ENCODE measurements at places on chromosomes 5 and 9.

- no peak for DNase-seq
These were observed 169.2 kb downstream of the COX7C start for GRCh38 chr5:86786955-86787354.

GRCh38 chr9:110157823-110158664 lies 49.9 kb downstream of the C9orf152 start:
- DNase-seq = no peak

DNA sequence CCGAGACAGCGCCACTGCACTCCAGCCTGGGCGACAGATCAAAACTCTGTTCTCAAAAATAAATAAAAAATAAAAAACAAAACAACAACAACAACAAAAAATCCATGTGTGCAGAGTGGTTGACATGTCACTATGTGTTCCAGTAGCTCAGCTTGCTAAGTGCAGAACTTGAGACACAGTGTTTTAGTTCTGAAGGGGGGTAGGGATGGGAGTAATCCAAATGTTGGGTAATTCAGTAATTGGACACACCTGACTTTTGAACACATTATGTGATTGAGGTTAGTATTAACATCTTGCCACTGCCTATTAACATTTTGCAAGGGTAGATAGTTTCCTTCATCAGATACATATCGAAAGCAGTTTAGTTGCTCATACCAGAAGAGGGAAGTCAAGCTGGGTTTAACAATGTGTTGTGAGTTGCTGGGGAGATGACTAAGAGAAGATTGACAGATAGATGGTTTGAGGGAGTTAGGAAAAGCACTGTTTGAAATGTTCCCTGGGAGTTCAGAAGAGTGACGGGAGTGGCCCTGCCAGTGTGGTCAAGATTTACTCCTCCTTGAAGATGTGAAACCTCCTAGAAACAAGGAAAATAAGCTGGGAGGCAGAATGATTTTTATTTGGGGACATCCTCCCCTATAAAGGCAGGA lies 928 bp downstream of the HACD4 start:
- DNase-seq = peak; percentile 58

DNA sequence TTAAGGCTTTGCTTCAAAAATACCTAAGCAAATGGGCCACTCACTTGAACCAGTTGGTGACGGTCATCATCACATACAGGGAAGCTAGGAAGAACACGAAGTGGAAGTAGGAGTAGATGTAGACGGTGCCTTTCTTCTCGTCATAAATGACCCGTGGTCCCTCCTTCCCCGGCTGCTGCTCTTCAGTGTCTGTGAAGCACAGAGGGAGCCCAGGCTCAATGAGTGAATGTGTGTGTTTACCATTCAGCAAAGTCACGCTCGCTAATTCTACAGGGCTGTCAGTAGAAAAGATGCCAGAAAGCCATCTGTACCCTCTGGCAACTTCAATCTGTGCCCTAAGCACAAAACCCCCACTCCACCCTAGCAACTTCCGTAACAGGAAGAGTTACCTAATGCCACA lies 109.8 kb downstream of the SERINC5 start:
- DNase-seq = no peak

DNA sequence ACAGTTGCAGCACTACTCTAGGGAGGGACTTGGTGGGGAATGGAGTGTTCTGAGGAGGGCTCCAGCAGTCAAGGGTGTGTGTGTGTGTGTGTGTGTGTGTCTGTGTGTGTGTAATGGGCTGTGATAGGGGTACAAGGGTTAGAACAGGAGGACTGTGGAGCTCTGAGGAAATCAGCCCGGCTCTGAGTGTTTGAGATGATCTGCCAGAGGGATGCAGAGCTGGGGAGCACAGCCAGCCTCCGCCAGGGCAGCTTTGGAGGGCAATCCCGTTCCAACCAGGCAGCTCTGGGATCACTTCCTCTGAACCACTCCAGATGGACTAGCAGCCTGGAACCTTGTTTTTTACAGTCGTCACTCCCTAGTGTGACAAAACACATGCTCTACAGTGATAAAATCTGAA lies 3.0 kb upstream of the SLC6A7 start:
- no peak for DNase-seq

DNA sequence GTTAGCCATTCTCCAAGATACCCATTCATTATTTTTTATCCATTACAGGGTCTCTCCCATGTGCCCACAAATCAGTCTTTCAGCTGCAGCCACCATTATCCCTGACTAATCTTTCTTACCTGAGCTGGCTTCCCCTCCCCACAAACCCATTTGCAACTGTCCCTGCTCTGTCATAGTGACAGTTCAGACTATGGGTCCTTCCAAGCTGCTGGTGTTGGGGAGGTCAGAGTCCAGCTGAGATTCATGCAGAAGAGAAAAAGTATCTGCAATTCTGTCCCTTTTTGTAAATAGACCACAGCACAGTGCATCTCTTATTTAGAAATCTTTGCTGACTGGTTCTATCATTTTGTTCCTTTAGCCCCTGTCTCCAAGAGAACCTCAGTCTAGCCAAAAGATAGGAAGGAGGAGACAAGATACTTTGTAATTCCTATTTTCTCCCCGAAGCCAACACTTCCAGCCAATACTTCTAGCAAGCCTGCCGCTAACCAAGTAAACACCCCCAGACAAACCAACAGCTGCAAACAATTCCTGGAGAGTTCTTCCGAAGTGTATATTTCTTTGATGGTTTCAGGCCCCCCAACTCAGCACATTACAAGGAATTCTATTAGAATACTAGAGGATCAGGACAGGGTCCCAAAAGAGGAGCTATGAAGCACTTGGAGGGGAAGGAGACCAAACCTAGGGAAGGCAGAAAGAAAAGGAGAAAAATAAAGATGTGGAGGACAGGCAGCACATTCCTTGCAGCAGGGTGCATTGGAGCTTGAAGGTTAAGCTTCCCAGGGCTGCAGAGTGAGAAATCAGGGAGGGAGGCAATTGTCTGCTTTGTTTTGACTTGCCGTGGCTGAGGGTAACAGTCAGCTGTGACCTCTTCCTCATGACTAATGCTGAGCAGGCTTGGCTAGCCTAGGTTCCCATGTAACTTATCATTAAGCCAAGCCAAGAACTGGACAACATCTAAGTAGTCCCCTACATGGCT lies 148.5 kb downstream of the SGCD start:
- DNase-seq = no peak

DNA sequence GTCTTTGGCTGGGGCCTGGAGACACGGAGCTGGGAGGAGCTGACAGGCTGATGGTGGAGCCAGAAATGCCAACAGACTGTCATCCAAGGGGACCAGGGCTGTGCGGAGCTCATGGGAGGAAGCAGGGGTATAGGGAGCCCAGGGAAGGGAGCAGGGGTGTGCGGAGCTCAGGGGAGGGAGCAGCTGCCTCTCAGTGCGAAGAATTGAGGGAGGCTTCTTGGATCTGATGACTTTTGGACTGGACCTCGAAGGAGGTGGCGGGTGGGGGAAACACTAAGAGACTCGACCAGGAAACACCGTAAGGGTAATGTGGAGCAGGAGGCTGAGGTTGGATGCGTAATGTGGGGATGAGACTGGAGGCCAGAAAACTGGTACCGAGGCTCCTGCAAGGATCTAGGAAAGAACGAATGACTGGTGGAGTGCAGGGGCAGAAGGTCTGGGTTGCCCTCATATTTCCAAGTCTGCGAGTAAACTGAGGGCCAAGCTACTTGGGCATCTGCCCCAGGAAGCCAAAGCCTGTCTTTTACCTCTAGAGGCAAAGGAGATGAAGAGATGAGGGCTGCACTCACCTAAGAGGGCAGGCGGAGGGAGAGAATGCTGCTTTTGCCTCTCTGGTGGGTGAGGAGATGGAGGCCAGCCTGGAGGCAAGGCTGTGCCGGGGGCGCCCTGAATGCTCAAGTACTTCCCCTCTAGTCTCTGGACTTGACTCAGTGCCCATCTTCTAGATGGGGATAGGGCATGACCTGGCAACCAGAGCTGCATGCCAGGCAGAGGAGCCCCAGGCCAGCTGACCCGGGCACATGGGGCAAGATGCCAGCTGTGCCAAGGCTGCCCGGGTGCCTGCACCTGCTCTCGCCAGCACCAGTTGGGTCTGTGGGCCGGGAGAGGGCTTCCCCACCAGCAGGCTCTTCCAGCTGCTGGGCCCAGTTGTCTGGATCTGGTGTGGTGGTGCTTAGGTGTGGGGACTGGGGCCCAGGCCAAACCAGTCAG lies 2.3 kb downstream of the PTGS1 start:
- no peak for DNase-seq

DNA sequence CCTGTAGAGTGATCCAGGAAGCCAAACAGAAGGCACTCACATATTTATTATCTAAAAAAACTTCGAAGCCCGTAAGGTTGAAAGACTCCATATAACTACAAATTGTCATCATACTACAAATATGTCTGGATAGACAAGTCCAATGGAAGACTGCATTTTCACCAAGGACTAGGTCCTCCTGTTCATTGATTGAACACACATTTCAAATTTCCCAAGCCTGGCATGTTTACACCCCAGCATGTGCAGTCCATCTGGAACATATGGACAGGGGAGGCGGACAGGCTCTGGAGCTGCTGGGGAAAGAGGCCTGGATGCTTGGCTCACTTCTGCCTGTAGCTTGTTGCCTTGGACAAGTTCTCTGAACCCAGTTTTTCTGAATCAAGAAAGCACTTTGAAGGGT lies 378.7 kb downstream of the ENC1 start:
- DNase-seq = no peak

GRCh38 chr5:151068433-151069197 lies 12.2 kb downstream of the TNIP1 start:
- no peak for DNase-seq

DNA sequence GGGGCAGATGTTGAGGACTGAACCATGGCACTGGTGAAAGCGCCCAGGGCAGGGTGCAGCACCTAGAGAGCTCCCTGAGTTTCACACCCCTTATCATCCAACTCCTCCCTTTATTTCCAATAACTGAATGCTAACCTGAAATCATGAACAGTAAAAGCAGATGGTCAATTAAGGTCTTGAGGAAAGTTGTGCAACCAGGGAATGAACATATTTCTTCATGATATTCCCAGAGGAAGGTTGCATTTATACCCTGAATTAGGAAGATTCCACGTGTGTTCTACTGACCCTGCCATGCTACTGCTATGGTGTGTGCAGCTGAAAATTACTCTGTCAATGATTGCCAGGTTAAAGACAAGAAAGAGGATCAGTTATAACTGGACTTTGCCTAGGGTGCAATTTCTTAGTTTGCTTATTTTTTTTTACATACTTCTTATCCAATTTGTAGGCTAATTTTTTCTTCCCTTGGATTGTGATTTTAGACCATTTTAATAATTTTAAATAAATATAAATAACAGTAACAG lies 319.8 kb downstream of the SEMA5A start:
- DNase-seq = no peak

DNA sequence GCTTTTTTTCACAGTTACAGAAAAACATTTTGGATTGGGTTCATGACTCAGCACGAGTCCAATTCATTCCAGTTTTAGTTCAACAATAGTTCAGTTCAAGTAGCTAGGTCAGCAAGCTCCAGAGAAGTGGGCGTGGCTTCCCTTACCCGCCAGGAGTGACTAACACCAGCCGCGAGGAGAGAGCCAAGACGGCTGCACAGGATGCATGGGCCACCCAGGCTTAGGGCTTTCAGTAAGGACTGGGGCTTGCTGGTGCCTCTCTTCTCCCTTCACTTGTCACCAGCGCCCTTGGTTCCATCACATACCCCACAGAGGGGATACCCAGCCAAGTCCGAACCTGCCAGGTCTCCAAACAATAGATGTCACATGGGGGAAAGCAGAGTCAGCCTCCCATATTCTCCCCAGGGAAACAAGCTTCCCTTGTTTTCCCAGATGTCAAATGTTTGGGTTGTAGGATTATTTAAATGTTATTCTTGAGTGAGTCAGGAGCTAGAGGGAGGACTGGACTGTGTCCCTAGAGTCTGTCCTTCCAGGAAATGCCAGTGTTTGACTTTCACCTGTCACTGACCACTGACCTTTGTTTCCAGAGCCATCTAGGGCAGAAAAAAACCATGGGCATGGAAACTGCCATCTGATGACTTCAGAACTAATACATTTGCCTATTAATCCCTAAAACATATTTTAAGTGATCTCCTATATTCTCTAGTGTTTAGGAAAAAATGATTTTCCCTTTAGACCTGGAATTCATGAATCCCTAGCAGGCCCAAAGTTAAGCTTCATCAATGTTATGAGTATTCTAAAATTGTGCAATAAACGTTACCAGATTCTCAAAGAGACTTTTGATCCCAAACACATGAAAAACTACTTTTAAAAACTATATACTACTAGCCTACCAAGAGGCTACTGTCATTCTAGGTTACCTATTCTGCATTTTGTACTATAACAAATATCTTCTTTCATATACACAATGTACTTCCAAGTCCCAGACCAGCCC lies 51.9 kb downstream of the NIPAL4 start:
- peak; percentile 78 for DNase-seq

DNA sequence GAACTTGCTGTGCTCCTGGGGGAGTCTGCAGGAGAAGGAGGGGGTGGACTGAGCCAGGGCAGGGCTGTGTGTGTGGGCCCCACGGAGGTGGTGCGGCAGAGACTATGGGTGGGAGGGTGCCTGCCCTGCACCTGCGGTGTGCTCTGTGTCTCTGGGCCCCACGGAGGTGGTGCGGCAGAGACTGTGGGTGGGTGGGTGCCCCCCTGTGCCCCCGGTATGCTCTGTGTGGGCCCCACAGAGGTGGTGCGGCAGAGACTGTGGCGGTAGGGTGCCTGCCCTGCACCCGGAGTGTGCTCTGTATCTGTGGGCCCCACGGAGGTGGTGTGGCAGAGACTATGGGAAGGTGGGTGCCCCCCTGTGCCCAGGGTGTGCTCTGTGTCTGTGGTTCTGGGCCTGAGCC lies 103.7 kb downstream of the EHMT1 start:
- DNase-seq = no peak

DNA sequence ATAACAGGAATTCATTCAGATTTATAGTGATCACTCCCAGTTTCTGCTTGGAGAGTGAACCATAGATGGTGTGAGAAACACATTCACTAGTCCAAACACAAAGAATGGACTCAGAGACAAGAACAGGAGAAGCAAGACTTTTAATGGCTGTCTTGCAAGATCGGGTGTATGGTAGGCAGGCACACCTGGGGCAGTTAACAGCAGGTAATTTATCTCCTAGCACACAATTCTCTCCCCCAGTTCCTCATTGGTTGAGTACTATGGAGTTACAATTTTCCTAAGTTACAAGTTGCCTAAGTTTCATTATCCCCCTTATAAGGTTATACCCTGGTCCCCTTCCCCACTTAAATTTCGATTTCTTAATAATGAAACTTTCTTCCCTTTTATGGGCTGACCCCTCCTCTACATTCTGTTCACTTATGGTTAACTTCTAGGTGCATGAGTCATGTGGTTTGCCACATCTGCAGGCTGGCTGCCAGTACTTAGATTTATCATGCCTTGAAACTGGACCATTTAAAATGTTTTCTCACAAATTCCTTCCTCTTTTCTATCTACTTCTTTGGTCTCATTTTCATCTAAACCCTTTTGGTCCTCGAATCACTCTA lies 623.3 kb downstream of the HINT1 start:
- DNase-seq = no peak

- peak; percentile 27 for DNase-seq
These were observed 38.5 kb downstream of the ABITRAM start for GRCh38 chr9:108972626-108973209.

DNA sequence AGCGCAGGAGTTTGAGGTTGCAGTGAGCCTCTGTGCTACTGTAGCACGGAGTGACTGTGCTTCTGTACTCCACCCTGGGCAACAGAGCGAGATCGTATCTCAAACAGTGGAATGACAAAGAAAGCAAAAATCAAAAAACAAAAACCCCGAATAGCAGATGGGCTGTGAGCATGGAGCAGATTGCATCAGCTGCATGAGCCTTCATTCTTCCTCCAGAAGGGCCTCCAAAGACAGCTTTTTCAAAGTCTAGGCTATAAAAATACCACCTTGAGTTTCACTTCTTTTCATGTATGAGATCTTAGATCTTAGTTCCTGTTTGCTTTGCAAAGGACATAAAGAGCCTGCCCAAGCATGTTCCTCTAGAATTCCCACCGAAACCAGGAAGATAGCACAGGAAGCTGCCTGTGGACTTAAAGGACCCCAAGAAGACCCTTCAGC lies 15.0 kb upstream of the HSPB3 start:
- DNase-seq = no peak

All from A673 (cell line).